ENCODE measurements at places on chromosomes 5 and 9. TPM values are rescaled to one million over a fixed set of nuclear protein-coding genes. Genes with fewer than 3 reads are reported as not detected.

The IFNK gene
- total RNA-seq, result not detected

The ARL14EPL gene
- total RNA-seq, result not detected

The ZBTB6 gene
- total RNA-seq, result 7.7 TPM

The SCGB3A2 gene
- not detected for total RNA-seq

The MYMK gene
- not detected for total RNA-seq

The AGXT2 gene
- total RNA-seq, result not detected

The ACOT12 gene
- not detected for total RNA-seq

The TAF11L5 gene
- not detected for total RNA-seq

The REEP2 gene
- total RNA-seq, result 2.2 TPM

The AIF1L gene
- 1.8 TPM for total RNA-seq

The SEMA5A gene
- total RNA-seq, result not detected

The SHOC1 gene
- total RNA-seq, result not detected

The PCA3 gene
- total RNA-seq, result not detected

The PDE8B gene
- total RNA-seq, result 0.14 TPM

- no peak for DNase-seq
These were observed 446.9 kb upstream of the CD180 start for GRCh38 chr5:67643536-67643935.

- no peak for DNase-seq
These were observed 5.8 kb downstream of the TNFAIP8 start for GRCh38 chr5:119361594-119362125.

DNA sequence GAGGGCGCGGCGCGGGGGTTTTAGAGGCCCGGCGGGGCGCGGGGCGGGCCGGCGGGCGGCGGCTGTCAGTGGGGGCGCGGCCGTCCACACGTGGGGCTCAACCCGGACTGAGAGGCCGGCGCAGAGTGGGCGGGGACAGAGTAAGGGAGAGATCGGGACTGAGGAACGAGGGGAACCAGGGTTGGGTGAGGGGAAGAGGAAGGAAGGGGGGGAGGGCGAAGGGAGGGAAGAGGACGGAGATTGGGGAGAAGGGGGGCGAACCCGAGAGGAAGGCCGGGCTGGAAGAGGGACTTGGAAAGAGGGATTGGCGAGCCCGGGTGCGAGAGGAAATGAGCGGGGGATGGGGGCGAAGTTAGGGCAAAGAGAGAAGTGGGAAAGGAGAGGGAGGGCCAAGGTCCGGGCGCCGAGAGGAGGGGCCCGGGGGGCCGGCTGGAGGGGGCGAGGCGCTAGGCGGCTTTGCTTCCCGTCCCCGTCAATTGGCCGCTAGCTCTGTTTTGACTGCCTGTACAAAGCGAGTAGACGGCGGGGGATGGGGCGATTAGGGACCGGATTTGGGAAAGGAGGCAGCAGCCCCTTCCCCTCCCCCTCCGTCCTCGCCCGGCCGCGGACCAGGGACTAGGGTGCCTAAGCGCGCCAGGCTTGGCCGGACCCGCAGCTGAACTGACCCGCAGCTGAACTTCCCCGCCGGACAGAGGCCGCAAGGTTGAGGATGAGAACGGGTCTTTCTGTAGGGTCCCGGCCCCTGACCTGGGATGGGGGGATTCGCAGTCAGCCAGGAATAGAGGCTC is 399 bp upstream of the FBN2 start:
- no peak for DNase-seq

DNA sequence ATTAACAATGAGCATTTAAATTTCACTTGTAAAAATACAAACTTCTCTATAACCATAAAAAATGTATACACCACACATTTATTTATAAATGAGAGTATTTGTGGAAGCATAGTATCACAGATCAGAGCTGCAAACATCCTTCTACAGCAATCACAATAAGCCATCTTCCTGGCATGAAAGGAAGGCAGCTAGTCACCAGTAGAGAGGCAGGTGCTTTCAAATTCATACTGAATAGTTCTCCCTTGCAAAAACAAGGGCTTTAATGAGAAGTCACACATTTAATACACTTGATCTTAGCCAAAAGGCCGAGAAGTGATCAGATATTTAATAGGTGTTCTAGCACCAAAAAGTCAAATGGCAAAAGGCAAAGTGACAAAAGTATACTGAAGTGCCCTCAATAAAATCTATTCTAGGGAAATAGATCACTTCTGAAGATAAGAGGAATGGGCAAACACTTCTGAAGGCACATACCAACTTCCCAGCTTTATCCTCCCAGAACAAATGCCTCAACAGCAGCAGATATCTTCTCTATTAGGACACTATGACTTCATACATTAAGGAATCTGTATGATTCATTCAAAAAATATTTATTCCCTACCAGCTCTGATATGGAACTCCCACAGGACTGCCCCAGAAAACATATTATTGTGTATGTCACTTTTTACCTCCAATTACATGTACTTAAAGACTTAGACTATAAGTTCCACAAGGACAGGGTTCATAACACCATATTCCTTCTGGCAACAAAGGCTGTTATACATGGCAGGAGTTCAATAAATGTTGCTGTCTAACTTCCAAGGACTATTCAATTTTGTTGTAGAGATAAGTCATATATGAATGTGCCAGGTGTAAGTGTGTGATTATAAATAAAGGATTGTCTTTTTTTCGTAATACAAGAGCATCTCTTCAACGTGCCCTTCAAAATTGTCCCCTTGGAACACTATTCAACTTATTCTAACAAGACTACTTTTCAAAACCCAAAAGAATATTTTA is 31.7 kb downstream of the MAPKAP1 start:
- DNase-seq, result no peak

DNA sequence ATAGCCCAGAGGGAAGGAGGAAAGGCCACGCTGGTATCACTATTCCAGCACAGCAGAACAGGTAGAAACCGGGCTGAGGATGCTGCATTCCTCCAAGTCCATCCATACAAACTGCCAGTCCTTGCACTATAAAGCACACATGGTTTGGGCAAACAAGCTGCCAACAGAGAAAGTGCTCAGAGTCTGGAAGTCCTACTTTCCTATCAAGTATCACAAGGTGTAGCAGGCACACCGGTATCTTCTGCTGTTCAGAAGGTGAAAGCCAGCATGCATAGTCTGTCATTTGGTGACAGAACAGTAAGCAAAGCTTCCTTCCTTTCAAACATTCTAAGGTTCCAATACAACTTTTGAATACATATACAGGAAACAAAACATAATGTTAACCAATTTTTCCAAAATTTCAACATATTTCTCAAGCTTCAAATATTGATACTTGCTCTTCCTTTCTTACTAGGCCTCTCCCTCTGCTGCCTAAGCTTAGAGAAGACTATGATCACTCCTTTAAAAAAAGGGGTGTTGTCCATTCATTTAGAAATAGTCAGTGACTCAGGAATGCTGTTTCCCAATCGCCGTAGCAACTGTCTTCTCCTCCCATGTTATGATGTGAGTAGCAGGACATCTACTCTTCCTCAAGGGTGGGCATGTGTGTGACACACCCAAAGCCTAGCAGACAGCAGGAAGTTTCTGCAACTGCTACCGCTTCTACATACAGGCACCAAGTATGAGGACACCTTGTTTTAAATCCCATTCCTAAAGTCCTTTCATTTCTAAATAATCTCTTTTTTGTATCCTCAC is 14.7 kb downstream of the DIAPH1 start:
- DNase-seq, result peak; percentile 57

- DNase-seq, result no peak
These were observed 770.0 kb upstream of the CDH10 start for GRCh38 chr5:25414742-25415141.

GRCh38 chr5:91052977-91053740 is 330.0 kb downstream of the ARRDC3 start:
- DNase-seq, result no peak

GRCh38 chr9:135707252-135708138 is 5.5 kb downstream of the KCNT1 start:
- no peak for DNase-seq

DNA sequence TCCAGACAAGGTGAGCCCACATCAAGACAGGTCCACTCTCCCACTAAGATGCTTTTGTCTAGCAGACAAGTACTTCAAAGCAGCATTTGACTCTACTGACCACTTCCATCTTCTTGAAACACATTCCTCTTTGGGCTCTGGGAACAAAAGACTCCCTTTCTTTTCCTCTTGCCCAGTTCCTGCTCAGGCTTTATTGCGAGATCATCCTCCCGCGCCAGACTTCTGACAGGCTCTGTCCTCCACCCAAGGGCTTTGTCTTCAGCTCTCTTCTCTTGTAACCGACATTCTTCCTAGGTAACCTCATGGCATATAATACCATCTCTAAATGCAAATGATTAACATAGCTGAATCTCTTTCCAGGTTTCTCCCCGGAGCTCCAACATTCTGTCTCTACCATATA is 85.8 kb downstream of the NUDT12 start:
- no peak for DNase-seq

DNA sequence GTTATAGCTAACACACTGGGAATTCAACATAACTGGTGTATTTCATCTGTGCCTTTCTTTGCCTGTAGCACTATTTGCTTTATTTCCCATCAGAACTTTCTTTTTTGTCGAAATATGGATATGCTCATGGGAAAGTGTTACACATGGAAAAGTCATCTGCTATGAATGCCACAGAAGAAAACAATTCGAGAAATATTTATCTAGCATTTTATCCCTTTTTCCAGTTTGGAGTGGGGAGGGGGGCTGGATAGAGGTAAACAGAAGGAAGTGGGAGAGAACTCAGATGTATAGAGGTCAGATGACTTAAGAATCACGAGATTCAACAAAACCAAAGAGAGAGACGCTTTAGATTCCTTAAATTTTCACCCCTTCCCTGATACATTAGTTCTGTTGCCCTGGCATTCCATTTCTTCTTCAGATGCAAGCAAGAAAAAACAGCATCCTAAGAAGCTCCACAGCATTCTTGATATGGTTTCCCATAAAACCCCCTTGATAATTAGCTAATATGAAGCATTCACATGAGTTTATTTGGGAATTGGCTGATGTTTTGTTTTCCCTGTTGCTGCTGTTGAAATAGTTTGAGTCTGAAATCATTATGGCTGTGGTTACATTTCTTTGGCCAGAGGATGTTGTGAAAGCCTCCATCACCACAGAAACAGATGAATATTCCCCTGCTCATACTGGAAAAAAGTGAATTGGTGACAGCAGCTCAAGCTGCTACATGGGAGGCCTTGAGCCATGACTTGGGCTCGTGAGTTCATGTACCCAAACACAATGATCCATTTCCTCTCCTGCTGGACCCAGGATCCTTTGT is 335.8 kb upstream of the DAB2 start:
- DNase-seq, result no peak

GRCh38 chr5:10145923-10146401 is 103.7 kb downstream of the ATPSCKMT start:
- DNase-seq, result no peak

DNA sequence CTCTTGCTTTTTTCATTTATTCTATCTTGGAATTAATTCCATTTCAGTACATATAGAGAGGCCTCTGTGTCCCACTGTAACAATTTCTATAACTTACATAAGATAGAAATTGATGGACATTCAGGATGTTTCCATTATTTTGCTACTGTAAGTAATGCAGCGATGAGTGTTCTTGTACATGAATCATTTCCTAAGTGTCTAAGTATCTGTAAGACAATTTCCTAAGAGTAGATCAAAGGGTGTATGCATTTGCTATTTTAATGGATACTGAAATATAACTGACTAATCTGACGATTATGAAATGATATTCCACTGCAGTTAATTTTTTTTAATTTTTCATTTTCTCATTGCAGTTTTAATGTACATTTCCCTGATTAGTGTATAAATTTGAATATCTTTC is 23.0 kb upstream of the RBM22 start:
- DNase-seq, result no peak

- DNase-seq, result no peak
These were observed 70.2 kb downstream of the PTPN3 start for GRCh38 chr9:109427886-109428285.

DNA sequence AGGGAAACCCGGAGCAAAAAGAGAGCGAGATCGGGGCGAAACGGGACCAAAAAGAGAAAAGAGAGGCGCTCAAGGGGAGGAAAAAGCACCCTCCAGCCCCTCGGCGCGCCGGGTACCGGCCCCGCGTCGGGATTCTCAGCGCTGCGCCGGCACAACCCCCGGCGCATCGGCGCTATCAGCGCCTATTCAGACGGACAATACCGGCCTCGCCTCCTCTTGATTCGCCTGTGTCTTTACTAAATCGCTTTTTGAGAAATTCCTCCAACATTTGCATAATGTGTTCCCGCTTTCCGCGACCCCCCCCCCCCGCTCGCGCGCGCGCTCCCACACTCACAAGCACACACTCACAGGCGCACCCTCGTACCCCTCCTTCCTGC is 578 bp downstream of the LHX6 start:
- no peak for DNase-seq

DNA sequence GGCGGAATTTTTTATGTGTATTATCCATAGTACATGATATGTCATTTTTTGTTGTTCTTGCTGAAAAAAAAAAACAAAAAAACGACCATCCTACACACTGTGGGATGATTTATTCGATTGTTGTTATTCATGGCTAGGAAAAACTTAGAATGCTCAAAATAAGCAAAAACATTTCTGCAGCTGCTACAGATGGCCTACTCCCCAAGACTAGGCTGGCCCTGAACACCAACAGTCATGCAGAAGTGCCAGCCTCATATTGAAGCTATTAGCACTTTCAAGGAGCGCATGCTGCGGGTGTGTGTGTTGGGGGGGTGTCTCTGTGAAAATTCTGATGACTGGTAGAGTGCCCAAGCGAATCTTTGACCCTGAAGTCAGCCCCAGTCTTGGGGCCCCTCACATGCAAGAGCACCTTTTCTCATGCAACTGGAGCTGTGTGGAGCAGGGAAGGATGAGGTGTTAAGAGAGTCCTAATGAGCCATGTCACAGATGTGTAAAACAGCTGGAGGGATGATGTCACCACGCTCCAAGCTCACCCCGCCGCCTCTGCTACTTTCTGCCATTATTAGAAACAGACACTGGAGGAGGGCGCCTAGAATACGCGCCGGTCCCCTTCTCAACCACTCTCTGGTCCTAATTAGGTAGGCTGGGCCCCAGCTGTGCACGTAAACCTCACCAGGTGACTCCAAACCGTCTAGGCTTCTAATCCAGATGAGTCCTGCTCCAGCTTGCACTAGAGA is 61.0 kb upstream of the SMIM23 start:
- no peak for DNase-seq

DNA sequence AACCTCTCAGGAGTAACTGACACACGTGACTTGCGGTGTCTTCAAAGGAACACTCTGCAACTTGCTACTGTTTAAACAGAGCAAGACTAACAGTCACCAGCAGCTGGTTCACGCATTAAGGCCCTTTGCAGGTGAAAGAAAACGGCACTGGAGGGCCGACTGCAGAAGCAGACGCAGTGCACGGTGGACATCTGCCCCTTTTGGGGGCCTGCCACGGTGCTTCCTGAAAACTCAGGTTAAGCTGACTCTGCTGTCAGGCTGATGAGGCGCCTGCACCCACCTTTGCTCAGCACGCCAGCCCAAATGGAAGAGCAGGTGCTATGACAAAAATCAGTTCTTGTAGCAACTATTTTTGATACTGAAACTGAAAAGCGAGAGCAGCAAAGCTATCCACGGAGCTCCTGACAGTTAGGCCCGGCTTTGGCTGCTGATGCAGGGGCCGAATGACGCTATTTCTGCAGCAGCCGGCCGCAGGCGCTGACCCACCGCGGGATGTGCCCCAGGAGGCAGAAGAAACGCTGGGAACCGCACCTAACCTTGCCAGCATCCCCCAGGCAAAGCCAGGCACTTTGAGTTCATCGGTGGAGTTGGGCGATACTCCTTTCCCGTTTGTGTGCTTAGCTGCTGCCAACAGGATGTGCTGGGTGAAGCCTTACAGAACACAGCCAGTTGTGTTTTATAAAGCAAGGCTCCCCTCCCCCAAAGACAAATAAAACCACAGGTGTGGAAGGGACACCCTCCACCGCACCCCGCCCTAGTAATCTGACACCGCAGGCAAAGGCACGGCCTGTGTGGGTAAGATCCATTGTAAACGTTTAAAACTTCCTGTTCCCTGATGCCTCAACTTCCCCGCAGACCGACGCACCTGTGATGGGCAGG is 21.1 kb upstream of the TERT start:
- peak; percentile 81 for DNase-seq
